Right cardiac atrium (tissue), 5 donors: ENCODE measurements at places on chromosomes 16 and 17.

- DNase-seq: no peak
Observed at GRCh38 chr17:48021934-48022333, 15.7 kb downstream of the COPZ2 start.

DNA sequence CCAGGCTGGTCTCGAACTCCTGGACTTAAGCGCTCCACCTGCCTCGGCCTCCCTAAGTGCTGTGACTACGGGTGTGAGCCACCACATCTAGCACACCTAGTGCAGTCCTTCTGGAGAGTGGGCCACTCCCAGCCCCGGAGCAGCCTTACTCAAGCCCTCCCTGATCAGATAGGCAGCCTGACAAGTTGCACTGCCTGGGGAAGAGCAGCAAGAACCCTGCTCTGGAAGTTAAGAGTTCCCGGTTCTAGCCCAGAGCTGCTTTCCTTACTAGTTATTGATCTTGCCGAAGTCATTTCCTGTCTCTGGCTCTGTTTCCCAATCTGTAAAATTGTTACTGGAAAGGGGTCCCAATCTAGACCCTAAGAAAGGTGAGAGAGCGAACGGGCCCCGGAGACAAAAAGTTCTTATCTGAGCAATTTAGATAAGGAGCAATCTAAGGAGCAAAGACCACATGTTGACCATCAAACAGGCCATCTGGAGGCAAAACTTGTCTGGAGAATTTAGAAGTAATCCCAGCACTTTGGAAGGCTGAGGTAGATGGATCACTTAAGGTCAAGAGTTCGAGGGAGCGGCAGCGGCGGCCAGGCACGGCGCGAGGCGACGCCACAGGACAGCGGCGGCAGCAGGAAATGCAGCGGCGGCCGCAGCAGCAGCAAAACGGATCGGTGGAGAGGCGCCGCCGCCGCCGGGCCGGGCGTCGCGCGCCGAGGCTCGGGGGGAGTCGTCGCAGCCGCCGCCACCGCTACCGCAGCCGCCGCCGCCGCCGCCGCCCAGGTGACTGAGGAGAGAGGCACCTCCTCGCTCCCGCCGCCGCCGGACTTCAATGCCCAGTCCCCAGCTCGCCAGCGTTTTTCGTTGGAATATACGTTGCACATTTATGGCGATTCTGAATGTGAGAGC, 4.3 kb upstream of the NAGLU start:
- DNase-seq: peak; percentile 61

GRCh38 chr17:55629995-55630394, 92.7 kb downstream of the TMEM100 start:
- DNase-seq: no peak

- DNase-seq: no peak
Observed at GRCh38 chr16:56610609-56611111, 2.3 kb downstream of the MT2A start.

DNA sequence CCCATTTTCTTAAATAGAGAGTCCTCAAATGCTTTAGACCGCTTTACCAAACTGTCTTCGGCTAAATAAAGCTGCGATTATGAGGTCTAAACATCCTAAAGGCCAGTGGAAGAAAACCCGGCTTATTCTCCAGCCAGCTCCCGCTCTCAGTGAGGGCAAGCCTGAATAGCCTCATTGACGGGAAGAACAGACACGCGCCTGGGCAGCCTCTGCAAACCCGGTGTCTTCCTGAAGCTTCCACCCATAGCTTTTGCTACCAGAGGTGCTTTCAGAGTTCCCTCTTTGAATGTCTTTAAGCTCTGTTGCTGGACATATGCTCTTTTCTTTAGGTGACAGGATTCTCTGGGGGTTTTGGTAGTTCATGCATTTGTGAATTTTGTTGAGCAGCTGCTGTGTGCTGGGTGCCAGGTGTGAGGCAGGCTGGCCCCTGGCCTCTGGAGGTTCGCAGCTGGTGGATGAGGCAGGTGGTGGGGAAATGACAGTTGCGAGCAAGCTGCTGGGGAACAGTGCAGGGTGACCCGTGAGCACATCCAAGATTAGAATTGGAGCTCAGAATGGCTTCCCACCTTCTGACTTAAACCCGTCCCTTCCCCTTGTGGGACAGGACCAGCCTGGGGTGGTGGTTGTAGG, 44.7 kb downstream of the CRISPLD2 start:
- peak; percentile 35 for DNase-seq
